ENCODE measurements at places on chromosomes 16 and 17.

DNA sequence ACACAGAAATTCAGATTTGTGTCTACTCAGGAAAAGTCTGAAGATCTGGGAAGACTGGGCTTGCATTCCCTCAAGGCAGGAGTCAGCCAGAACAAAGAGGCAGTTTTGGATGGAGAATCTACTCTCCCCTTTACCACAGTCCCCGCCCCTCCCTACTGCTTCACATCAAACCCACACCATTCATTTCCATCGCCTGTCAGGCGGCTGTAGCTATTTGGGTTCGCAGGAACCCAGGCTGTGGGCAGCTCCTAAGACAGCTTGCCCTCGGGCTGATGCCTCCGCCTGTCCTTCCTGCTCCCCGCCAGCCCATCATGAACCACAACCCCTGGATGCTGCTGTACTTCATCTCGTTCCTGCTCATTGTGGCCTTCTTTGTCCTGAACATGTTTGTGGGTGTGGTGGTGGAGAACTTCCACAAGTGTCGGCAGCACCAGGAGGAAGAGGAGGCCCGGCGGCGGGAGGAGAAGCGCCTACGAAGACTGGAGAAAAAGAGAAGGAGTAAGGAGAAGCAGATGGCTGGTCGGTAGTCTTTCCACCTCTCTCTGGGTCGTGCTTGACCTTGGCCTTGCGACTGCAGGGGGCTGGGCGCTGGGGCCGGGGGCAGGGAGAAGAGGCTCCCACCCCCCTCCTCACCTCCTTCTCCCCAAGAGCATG is 27.0 kb upstream of the ABCC3 start:
- DNase-seq: no peak

- no peak for DNase-seq
Measured at GRCh38 chr16:7482596-7483290, 150.1 kb downstream of the RBFOX1 start.

GRCh38 chr16:71929048-71929447 is 33.7 kb downstream of the IST1 start:
- DNase-seq: no peak

DNA sequence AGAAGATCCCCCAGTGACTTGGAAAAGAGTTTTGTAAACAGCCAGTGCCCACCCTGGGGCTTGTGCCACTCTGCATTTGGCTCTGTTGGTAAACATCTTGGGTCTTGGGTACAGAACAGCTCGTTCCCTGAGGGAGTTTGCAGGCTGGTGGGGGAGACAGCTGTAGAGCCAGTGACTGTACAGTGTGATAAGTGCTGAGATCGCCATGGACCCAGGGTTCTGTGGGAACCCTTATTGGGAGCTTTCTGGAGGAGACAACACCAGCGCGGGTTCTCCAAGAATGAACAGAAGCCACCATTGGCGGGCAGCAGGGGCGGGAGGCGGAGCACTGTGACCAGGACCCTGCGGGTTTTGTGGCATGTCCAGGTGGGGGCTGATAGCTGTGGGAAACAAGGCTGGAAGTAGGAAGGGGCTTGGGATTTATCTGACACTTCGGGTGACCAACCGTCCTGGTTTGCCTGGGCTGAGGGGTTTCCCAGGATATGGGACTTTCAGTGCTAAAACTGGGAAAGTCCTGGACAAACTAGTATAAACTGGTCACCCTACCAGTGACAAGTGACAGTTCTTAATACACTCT is 2.9 kb downstream of the CLEC16A start:
- no peak for DNase-seq

GRCh38 chr17:12097326-12097725 is 76.6 kb downstream of the MAP2K4 start:
- DNase-seq: no peak

GRCh38 chr16:11121083-11121608 is 134.9 kb downstream of the SOCS1 start:
- no peak for DNase-seq
